ENCODE measurements at places on chromosomes 2 and 18.

- no peak for DNase-seq
Observed at GRCh38 chr18:54209471-54210180, 14.8 kb downstream of the MBD2 start.

GRCh38 chr2:25043241-25043867, 1.5 kb downstream of the EFR3B start:
- peak; percentile 37 for DNase-seq

GRCh38 chr2:53945538-53945937, 25.3 kb downstream of the PSME4 start:
- DNase-seq = no peak

GRCh38 chr18:13219593-13220159, 1.1 kb downstream of the LDLRAD4 start:
- no peak for DNase-seq

DNA sequence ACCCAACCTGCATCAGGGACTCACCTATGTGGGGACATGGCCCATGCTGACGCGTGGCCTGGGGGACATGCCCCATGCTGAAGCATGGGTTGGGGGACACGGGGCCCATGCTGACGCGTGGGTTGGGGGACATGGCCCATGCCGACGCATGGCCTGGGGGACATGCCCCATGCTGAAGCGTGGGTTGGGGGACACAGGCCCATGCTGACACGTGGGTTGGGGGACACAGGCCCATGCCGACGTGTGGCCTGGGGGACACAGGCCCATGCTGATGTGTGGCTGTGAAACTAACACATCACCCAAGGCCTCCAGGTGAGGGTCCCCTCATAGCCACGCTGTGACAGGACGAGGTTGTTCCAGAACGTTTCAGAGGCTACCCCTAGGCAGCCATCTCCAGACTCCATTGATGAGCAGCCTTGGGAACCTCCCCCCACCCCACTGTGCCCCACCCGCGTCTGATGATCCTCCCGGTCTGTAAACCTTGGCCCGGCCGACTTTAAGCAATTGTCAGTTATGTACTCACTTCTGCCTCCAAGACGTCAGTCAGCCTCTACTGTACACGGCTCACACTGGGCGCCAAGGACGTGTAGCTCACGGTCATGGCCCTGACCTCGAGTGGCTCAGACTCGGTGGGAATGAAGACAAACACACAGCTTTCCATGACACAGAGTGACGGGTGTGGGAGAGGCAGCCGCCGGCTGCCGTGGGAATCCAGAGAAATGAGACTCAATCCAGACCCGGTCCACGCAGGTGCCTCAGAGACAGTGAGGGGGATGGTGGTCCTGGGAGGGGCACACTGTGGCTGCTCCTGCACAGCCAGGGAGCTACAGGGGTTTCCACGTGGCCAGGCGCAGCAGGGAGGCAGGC, 50.2 kb upstream of the SLC66A3 start:
- no peak for DNase-seq

DNA sequence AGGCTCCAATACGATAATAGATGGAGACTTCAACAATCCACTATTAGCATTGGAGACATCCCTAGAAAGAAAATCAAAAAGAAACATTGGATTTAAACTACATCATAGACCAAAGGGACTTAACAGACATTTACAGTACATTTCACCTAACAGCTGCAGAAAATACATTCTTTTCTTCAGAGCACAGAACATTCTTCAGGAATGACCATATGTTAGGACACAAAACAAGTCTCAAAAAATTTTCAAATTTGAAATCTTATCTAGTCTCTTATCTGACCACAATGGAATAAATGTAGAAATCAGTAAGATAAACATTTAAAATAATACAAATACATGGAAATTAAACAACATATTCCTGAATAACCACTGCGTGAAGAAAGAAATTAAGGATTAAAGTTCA, 68.7 kb downstream of the STRADB start:
- no peak for DNase-seq

- no peak for DNase-seq
Observed at GRCh38 chr2:197216361-197216979, 94.1 kb downstream of the ANKRD44 start.

DNA sequence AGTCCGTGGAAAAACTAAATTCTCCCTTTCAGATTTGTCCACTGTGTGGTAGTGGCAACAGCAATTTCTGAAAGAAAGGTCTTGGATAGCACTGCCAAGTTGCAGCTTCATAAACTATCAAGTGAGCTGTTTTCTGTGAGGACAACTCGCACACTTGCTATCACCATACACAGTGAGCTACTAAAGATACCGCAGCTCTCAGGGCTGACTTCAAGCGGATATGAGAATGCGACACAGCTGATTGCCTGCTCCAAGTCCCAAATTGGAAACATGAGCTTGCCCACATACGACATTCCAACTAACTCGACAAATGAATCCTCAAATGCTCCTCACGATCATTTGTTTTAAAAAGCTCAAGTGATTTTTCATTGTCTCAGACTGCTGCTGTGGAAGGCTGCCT, 46.2 kb downstream of the E2F6 start:
- DNase-seq = no peak

DNA sequence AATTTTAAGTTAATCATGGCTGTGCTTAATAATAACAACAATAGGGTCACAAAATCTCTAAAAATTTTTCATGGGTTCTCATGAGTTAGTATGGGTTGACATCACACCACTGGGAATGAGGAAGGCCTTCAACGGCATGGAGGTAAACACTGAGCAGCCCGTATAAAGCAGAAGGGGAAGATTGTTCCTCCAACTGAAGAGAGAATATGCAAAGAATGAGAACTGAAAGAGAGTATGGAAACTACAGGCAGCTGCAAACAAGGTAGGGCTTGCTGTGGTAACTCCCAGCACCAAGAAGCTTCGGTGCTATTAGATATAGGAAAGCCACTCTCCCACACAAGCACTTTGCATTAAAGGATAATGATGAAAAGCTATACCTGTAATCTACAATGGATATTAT, 1242.3 kb upstream of the CELF4 start:
- no peak for DNase-seq

DNA sequence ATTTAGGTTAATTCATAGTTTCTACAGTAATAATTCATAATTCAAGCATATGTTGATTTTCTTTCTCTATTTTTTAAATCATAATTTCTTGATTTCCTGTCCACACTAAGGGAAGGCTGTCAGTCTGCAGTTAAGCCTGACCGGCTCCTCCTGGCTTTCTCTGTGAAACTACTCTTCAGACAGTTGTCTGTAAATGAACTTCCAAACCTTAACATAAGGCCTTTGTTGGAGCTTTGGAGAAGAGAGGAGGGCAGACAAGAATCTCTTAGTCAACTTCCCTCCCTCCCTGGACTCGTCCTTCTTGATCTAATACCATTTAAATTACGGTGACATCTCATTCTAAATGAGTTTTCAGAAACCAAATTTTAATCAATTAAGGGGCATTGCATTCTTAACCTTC, 404.1 kb upstream of the ST6GAL2 start:
- no peak for DNase-seq

- DNase-seq = no peak
Observed at GRCh38 chr2:220961143-220961860, 610.8 kb downstream of the EPHA4 start.

- DNase-seq = no peak
Observed at GRCh38 chr2:95058466-95058988, 33.0 kb downstream of the MAL start.

DNA sequence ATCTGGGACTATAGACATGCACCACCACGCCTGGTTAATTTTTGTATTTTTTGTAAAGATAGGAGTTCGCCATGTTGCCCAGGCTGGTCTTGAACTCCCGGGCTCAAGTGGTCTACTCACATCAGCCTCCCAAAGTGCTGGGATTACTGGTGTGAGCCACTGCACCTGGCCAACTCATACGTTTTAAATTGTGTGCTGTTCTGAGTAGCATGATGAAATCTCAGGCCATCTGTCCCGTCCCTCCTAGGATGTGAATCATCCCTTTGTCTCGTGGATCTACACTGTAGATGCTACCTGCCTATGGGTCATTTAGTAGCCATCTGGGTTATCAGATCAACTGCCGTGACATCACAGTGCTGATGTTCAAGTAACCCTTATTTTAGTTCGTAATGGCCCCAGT, 38.5 kb upstream of the RMP24 start:
- DNase-seq = no peak

GRCh38 chr2:159128191-159128590, 158.3 kb downstream of the WDSUB1 start:
- no peak for DNase-seq

GRCh38 chr2:225140723-225141122, 98.5 kb upstream of the DOCK10 start:
- no peak for DNase-seq

- DNase-seq = no peak
Observed at GRCh38 chr2:204850581-204850980, 305.3 kb downstream of the PARD3B start.

GRCh38 chr18:48546396-48546795, 7.6 kb downstream of the CTIF start:
- no peak for DNase-seq

DNA sequence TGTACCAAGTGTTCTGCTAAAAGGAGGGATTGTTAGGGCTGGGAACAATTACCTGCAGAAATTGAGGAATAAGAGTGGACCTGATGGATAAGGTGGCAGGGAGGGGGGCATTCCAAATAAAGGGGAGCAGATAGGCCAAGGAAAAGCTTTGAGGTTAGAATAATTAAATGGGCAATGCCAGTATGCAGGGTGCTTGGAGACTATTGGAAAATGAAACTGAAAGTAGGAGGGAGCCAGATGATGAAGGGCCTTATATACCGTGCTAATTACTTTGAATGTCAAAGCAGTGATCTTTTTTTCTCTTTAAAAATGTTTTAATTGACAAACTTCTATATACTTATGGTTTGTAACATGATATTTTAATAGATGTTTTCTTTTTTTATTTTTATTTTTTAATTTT, 42.9 kb downstream of the MMADHC start:
- no peak for DNase-seq

DNA sequence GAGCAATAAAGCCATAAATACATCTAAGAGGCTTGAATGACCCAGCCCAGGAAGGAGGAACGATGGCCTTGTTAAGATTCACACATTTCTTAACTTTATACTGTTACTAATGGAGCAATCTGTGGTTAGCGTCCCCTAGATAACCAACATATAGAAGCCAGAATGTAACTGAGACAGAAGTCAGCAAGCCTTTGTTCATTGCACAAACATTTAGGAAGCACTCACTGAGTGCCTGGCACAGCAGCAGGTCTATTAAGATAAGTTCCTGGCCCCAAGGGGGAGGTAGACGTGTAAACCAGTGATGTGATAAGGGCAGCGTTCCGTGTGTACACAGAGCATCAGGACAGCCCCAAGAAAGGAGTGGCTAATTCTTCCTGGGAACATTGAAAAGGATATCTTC, 63.6 kb upstream of the ATL2 start:
- DNase-seq = no peak

DNA sequence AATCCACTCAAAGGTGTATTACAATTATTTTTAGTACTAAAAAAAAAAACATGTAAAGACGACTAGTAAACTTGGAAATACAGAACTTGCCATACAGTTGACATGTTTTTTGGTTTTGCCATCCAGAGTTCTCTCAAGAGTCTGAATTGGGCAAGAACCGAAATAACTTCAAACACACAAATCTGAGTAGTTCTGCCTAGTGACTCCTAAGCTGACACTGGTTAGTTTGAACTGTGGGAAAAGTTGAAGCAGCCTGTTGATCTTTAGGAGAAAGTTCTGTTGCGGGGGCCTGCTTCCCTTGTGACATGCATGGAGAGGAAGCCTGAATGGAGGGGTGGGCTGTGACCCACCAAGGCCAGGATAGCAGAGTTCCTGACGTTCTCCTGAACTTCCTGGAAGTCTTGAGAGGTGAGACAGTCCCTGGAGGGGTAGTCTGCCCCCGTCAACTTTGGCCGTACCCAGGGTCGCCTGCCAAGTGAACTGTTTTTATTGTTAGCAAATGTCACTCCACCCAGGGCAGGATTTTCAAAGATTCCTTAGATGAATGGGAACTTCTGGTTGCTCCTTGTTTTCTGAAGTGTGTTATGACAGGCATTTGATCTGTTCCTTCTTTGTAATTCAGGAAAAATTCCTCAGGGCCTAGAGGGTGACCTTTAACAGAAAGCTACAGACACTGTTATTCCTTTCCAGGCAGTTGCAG, 85.6 kb upstream of the SPTBN1 start:
- DNase-seq = no peak

DNA sequence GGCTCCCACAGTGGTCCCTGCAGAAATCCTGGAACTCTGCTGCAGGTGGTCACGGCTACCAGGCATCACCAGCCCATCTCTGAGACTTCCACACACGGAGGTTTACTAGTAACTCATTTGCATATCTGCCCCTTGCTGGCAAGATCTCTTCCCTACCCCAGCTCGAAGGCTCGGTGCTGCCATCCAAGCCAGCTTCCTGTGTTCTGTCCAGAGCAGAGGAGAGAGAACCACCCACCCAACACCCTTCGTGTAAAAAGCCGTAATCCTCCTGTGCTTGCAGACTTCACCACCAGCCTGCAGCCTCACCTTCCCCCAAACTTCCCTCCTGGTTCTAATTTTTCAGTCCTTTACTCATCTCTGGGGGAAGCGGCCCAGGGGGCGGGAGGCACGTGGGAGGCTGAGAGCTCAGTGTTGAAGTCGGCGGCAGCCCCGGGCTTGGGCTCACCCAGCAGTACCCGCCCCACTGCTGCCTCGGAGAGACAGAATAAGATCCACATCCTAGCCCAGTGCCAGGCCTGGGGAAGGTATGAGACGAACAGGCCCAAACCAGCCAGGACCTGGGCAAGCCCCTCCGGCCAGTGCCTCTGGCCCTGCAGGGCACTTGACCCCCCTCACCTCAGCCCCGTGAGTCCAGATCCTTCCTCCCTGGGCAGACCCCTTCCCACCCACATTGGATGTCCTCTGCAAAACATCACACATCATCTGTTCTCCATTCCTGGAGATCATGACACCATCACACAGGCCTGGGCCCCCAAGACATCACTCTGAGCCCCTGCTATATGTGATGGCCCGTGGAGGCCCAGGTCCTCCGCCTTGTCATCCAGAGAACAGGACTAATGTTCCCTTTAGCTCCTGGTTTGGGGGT, 145.8 kb upstream of the ID2 start:
- no peak for DNase-seq

GRCh38 chr2:18975506-18976167, 382.8 kb downstream of the OSR1 start:
- DNase-seq = no peak

GRCh38 chr2:181675254-181675653, 5.1 kb downstream of the NEUROD1 start:
- DNase-seq = no peak

GRCh38 chr2:239225871-239226561, 174.8 kb downstream of the HDAC4 start:
- no peak for DNase-seq

DNA sequence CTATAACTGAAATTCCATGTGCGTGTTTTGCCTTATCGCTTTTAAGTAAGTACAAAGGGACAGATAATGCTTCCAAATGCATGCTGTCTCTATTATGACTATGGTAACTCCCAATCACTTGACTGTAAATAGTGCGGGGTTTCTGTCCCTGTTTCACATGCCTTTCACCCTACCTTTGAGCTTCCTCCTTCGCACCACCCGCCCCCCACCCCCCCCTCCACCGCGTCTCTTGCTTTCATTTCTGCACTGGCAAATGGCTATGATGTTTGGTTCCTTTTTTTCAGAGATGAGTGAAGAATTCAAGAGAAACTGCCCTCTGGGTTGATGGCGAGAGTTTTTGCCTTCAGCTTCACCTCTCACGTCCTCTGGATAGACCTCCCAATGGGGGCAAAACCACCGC, 25.0 kb upstream of the SPP2 start:
- no peak for DNase-seq
